Right atrium auricular region (tissue), 2 donors: ENCODE measurements at places on chromosomes 12 and 14.

- no peak for DNase-seq
Measured at GRCh38 chr12:87310126-87310525, 719.1 kb downstream of the C12orf50 start.

GRCh38 chr12:47205532-47206449 is 126.0 kb upstream of the AMIGO2 start:
- no peak for DNase-seq

- no peak for DNase-seq
Measured at GRCh38 chr12:47722136-47722834, 3.0 kb downstream of the ENDOU start.

DNA sequence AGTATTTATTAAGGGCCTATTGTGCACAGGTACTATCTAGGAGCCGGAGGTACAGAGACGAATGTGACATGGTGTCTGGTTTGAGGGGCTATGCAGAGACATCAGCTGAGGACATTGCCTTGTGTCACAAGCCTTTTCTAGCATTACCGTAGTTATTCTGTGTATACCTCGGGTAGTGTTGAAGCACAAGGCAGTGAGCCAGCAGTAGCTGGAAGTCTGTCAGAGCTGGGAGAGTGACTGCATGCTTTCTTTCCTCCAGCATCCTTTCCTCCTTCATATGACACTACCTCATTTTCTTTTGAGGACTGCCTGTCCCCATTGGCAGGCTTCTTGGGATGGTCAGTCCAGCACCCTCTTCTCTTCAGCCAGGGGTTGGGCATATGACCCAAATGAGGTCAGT is 77.0 kb downstream of the POLR3B start:
- no peak for DNase-seq

DNA sequence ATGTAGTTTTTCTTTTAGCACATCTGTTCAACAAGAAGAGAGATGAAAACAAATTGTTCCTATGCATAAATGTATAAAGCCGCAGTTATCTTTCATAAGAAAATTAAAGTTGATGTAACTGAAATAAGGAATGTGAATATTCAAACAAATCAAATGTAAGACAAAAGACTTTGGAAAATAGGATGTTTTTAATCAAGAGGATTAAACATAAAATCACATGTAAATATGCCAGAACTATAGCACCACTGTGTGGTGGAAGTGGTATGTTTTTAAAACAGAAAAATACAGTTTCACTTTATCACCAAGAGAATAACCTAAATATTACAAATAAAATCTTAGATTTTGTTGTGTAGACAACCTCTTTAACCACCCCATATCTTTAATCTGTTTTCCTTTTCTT is 40.4 kb downstream of the CAPS2 start:
- DNase-seq, result no peak

- no peak for DNase-seq
Measured at GRCh38 chr12:32036477-32037263, 70.0 kb upstream of the BICD1 start.

- no peak for DNase-seq
Measured at GRCh38 chr12:38465020-38465419, 148.4 kb downstream of the ALG10B start.

- no peak for DNase-seq
Measured at GRCh38 chr12:1328391-1328790, 266.0 kb downstream of the FBXL14 start.

DNA sequence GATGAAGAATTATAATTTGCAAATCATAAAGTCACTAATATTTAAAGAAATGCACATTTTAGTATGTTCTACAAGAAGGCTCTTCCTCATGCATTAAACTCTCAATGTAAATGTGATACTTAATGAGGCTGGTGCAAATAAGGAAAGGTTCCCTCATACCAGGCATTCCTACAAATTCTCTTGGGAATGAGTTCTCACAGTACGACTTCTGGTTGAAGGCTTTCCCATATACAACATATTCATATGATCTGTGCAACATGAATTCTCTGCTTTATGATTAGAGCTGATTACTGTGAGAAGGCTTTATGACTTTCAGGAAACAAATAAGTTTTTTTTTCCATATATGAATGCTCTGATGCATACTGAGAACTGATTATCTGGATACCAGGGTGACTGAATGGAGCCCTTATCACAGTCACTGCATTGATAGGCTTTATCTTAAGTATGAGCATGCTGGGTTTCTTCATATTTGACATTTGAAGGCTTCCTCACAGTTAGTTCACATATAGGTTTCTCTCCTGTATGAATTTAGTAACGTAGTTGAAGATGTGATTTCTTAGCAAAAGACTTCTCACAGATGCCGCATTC is 293.9 kb downstream of the RAD51B start:
- no peak for DNase-seq

GRCh38 chr14:68479247-68479646 is 313.6 kb downstream of the ZFP36L1 start:
- no peak for DNase-seq
